ENCODE measurements at places on chromosomes 2 and 18.

DNA sequence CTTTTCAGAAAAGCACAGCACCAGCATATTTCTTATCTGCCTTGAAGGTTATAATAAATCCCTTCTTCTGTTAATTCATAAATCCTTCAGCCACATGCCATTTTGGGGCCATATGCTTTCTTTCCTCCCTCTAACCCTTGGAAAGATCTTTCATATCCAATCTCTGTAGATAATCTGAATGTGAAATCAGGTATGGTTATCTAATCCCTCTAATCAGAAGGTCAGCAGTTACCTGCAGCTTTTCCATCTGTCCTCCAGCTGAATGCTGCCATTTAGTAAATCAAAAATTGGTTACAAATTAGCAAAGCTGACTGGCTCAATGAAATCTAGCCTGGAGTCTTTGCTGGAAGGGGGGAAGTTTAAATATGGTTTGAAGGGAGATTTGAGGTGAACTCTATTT is 230.5 kb downstream of the PIK3C3 start:
- DNase-seq = no peak

DNA sequence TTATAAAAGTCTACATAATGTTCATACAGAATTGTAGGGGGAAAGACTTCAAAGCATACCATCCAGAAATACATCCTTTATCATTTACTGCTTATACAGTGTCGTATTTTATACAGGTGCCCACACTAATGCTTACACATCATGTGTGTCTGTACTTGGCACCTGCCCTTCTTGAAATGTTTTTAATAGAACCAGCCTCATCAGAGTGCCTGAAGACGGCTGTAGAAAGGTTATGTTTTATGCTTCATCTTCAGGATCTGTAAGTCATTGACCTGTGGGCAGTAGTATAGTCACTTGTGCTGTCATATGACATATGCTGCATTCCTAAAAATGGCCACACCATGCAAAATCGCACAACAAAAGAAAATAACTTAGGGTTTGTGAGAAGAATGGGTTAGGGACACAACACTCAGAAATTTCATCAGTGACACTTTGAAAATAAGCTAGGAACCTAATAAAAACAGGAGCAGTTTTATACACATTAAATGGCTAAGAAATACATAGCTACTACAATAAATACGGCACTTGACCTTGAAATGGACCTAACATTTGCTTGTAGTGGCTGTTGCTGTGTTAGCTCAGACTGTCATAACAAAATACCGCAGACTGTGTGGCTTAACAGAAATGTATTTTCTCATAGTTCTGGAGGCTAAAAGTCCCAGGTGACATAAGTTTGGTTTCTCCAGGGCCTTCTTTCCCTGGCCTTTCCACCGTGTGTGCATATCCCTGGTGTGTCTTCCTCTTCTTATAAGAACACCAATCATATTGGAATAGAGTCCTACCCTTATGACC is 112.6 kb downstream of the CERS6 start:
- DNase-seq = peak; percentile 34

DNA sequence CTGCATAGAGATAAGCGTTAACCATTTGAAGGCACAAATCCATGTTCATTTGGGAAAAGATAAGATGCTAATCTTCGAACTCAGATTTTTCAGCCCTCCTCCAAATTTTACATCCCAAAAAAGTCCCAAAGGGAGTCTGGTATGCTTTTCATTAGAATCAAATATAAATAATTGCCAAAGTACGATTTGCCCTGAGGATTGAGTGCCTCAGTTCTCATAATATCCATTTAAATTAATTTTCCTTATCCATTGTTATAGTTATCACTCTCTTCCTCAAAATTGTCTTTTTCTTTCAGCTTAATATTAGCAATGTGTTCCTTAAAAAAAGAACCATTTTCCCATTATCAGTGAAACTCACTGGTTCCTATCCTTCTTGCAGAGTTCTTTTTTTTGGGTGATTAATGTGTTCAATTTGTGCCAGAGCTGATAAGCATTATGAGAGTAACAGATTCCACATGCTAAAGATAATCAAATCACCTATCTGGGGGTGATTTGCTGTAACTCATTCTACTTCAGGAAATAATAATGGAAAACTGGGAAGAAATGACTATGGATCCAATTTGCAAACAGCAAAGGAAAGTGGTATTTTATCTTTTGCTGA is 686 bp downstream of the HNMT start:
- peak; percentile 22 for DNase-seq

GRCh38 chr2:70371753-70372152 is 69.9 kb upstream of the FAM136A start:
- DNase-seq = no peak

GRCh38 chr2:202122980-202123720 is 50.1 kb downstream of the KIAA2012 start:
- no peak for DNase-seq

DNA sequence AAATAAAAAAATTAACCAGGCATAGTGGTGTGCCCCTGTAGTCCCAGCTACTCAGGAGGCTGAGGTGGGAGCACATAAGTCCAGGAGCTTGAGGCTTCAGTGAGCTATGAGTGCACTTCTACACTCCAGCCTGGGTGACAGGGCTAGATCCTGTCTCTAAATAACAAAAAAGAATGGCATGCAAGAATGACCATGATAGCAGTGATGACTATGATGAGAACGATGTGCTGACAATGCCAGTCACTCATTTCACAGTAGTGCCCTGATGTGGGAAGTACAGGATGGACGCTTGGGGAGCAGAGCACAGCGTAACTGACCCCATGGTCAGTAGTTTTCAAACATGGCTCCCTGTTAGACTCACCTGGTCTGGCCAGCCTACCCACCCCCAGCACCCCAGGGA is 139.1 kb downstream of the VAPA start:
- no peak for DNase-seq

- peak; percentile 42 for DNase-seq
These were observed 25.0 kb downstream of the SERPINB8 start for GRCh38 chr18:63994783-63995399.

DNA sequence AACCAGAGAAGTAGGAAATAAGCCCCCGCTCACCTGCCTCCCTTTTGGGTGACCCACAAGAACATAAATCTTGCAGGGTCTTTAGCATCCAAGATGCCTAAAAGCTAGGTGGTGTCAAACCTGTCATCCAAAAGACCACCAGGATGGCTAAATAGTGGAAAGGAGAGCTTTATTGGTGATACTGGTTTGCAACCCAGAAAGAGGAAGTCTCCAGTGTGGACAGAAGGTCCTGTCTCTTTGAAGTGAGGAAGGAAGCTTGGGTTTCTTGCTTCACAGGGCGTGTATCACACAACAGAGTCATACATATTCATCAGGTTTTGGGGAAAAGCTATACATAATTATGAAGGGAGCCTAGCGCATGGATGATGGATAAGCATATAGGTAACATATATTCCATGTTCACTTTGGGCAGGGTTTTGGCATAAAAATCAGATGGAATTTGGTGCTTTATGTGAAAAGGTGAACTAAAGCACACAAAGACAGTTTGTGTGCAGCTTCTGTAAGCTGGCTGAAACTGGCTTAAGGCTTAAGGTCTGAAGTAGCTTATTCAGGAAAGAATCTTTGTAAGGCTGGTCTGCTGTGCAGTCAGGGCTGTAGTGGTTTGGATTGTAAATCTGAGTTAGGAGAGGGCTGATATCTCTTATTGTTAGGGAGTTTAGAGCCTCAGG is 102.2 kb upstream of the MSH2 start:
- no peak for DNase-seq

DNA sequence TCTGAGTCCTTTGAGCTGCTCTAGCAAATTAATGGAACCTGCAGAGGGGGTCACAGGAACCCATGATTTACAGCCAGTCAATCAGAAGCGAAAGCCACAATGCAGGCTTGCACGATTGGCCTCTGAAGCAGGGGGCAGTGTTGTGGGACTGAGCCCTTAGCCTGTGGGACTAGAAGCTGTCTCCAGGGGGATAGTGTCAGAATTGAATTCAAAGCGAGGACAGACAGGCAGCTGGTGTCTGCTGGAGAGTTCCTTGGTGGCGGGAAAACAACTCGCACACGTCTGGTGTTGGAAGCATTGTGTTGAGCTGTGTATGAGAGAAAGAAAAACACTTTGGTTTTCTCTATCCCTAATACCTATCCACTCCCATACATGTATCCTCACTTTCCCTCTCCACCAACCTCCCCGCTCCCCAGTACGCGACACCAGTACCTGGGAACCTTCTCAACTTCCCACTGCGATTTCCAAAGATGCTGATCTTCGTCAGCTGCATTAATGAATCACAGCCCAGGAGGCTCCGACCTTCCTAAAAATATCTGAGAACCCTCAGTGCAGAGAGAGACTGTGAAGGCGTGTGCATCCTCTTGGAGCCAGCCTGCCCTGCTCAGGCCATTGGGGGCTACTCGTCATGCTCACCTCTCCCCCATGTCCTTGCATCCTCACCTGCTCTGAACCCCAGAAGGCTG is 88.2 kb downstream of the HS1BP3 start:
- no peak for DNase-seq

DNA sequence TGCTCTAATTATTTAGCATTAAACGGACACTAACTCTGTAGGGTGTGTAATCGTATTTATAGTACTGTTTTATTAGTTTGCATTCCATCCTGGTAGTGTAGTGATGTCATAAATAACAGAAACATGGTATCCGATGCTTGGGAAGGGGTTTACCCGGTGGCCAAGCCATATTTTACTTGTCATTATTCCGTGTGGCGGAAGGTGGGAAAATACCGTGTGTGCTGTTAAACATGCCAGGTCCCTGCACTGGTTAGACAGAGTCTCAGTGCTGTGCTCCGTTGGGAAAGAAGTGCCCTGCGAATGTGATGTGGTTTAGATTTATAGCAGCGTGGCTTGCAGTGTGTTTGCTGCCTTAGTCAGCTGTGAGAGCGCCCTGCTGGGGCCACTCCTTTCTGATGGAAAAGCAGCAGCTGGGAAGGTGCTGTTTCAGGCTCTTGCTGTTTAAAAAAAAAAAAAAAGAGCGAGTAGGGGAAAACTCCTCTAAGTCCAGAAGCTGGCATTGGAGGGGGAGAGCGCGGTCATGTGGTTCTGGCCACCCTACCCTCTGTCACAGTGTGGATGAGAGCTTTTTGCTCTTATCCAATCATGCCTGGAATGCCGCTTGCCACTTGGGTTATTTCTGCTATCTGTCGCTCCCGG is 211.0 kb downstream of the NEDD4L start:
- DNase-seq = peak; percentile 51

- DNase-seq = no peak
These were observed 618.8 kb downstream of the SOCS6 start for GRCh38 chr18:70907673-70908072.

- DNase-seq = no peak
These were observed 18.3 kb downstream of the B4GALT6 start for GRCh38 chr18:31666055-31666454.

- DNase-seq = peak; percentile 4
These were observed 13.9 kb downstream of the SLC19A3 start for GRCh38 chr2:227703961-227704360.

- no peak for DNase-seq
These were observed 8.1 kb downstream of the CHN1 start for GRCh38 chr2:174997110-174997509.
